Activated CD8-positive, alpha-beta memory T cell treated with anti-CD3 and anti-CD28 coated beads for 1 hour (primary cell): ENCODE measurements at places on chromosomes 2 and 18.

GRCh38 chr18:36392164-36392978, 94.9 kb downstream of the FHOD3 start:
- DNase-seq = no peak

GRCh38 chr2:231260442-231261208, 62.2 kb downstream of the ARMC9 start:
- DNase-seq = no peak

DNA sequence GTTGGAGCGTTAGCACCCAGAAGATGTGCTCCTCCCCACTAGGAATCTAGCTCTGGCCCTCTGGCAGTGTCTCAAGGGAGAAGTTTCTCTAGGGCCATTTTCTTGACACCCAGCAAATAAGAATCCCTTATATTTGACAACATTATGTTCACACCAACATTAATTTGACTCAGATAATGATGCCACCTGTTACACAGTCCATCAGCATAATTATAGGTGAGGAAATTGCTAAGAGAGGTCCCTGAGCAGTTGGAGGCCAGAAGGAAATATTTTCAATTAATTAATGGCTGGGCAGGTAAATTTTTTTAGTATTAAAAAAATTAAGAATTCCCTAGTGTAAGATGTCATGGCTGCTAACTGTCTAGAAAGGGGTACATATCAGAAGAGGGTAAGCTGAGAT, 36.5 kb downstream of the PRKCE start:
- no peak for DNase-seq

DNA sequence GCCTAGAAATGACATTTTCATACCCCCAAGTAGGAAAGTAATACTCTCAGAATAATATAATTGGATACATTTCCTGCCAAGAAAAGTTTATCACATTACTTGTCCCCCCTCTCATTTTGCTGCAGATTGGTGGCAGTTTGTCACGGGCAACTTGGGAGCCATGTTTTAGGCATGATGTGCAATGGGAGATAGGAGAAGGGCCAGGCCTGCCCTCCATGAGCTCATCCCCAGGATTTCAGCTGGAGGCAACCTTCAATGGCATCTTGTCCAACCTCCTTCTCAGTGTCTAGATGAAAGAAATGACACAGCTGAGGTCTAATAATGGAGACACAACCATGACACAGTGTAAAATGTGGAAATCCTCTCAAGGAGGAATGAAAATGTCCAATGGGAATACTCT, 11.4 kb upstream of the RAB31 start:
- no peak for DNase-seq

DNA sequence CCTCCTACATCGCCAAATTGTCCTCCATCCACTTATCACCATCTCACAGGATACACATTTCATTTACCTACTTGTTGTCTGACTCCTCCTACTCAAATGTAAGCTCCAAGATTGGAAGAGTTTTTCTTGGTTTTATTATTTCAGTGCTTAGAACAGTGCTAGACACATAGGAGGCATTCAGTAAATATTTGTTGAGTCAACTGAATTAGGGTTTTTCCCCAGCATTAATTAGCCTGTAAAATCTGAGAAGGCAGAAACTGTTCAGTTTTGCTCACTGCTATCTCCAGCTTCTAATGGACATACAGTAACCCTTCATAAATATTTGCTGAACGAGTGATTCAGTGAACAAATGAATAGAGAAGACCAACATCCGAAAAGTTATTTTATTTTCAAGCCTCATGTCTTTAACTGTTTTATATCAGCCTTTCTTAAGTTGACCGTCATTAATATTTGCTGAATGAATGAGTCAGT, 800 bp downstream of the TTC21B start:
- no peak for DNase-seq

GRCh38 chr18:44497757-44498490, 182.8 kb upstream of the SETBP1 start:
- no peak for DNase-seq

GRCh38 chr2:113276761-113277425, 1.8 kb downstream of the PAX8 start:
- DNase-seq = no peak

DNA sequence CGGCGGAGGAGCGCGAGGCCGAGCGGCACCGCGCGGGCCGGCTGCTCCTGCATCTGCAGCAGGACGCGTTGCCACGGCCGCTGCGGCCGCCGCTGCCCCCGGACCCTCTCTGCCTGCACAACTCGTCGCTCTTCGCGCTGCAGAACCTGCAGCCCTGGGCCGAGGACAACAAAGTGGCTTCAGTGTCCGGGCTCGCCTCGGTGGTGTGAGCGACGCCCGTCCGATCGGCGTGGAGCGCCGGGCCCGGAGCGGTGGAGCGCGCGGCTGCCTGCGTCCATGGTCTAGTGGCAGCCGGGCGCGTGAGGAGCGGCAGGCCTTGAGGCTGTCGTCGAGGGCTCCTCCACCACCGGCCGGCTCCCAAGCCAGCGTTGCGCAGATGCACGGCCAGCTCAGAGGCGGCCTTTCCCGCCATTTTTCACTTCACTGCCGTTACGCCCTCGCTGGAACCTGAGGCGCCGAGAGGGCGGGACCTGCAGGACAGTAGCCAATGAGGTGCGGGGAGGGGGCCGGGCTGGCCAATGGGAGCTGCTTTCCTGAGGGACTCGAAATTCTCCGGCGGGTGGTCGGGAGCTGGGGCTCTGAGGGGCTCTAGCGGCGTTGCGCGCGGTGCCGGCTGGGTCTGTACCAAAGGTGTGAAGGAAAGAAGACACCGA, 1.9 kb downstream of the TLX2 start:
- DNase-seq = peak; percentile 56

DNA sequence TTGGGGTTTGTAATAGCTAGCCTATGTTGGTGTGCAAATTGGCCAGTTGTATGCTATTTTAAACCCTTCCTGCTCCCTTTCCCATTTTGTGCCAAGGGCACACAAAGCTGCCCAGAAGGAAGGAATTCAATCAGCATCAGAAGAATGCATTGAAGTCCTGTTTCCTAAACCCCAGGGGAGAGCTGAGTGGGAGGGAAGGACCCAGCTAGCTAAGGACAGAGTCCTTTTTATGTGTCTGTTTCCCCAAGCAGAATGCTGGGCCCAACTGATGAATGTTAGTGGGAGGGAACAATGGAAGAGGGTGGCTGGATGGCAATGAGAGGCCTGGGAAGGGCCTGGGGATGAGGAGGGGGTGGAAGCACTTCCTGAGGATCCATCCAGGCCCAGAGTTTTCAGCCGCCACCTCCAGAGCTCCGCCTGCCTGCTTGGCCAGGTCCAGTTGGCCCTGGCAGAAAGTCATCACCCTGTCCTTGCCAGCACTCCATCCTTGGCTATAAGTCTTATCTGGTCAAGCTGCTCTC, 32.7 kb downstream of the MEX3C start:
- DNase-seq = no peak

GRCh38 chr18:27377251-27377650, 192.1 kb upstream of the CHST9 start:
- DNase-seq = no peak

DNA sequence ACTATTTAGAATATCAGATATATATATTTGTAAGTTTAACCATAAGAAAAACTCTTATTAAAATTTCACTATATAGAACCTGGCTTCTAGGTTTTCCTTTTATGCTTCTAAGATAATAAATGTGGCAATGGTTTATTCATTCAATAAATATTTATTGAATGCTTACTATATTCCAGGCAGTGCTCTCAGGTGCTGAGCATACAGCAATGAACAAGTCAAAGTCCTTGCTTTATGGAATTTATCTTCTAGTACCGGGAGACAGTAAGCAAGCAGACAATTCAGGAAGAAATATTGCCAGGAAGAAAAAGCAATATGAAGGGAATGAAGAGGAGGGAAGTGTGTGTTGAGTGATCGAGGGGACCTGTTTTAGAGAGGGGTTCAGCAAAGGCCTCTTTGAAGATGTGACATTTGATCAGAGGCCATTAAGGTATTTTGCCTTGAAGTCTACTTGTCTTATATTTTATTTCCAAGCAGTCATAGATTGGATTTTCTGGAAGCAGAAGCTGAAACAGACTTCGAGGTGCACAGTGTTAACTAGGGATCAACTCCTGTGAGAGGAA, 94.5 kb upstream of the LYPD6 start:
- no peak for DNase-seq

- DNase-seq = no peak
Observed at GRCh38 chr2:232927032-232927792, 57.1 kb downstream of the SNORC start.

- DNase-seq = no peak
Observed at GRCh38 chr2:95292623-95293260, 4.4 kb upstream of the KCNIP3 start.

- no peak for DNase-seq
Observed at GRCh38 chr2:70766357-70767078, 1.5 kb downstream of the ADD2 start.

DNA sequence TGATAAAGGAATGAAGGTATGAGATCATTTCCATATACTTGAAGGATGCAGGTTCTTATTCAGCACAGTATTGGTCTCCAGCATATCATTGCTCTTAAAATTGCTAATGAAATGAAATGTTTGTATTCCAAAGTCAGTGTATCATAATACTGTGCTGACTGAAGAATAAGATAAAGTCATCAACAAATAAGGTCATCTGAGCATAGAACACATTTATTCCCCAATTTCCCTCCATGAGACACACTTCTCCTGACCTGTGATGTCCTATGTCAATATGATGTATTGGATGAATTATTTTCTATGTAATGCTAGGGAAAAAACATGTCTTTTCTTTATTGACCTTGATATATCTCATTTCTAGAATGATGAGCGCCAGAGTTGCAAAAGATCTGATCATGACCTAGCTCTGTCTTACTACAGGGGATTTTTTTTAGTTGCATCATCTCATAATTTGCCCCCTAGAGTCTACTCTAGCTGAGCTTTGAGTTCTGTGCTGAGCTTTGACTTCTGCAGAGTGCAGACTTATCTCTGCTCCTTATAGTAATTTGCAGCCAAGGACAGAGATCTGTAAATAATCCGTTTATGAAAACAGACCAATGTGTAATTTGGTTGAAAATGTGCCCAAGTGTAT, 859.8 kb downstream of the TRIB2 start:
- no peak for DNase-seq
